HepG2 (cell line): ENCODE measurements at places on chromosomes 11 and 22. TPM values are rescaled to one million over a fixed set of nuclear protein-coding genes. Genes with fewer than 3 reads are reported as not detected.

- DNase-seq: no peak
Measured at GRCh38 chr11:78622666-78623065, 48.0 kb upstream of the NARS2 start.

The OR2AG1 gene
- not detected in 2 replicates for total RNA-seq

DNA sequence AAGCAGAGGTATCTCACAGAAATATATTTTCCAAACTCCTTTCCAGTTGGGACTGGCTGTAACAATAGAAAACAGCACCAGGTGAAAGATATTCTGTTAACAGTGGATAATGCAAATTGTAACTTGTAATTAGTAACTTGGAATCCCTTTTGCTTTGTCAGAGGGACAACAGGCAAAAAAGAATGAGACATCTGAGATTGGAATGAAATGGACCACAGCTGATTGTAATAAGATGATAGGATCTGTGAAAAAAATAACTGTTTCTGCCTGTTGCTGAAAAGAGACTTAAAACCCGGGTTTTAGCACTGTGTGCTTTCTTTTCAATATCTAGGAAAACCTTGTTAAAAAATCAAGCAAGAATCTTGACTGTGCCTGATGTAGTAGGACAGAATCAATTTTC, 655.7 kb downstream of the METTL15 start:
- DNase-seq: no peak

DNA sequence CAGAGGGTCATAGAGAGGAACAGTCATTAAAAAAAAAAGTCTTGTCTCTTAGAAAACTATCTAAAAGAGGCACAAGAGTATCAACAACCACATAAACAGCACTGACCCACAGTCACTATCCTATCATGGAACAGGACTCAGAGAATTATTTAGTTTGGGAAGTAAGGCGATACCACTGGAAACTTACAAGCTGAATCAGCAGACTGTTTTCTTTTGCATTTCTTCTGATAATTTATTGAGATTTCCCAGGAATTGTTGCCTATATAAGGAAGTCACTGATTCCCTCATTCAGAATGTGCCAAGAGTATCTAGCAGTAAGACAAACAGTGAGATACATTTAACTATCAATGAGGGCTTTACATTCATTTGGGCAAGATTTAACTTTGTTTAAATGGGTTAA, 304.1 kb downstream of the GUCY1A2 start:
- no peak for DNase-seq

DNA sequence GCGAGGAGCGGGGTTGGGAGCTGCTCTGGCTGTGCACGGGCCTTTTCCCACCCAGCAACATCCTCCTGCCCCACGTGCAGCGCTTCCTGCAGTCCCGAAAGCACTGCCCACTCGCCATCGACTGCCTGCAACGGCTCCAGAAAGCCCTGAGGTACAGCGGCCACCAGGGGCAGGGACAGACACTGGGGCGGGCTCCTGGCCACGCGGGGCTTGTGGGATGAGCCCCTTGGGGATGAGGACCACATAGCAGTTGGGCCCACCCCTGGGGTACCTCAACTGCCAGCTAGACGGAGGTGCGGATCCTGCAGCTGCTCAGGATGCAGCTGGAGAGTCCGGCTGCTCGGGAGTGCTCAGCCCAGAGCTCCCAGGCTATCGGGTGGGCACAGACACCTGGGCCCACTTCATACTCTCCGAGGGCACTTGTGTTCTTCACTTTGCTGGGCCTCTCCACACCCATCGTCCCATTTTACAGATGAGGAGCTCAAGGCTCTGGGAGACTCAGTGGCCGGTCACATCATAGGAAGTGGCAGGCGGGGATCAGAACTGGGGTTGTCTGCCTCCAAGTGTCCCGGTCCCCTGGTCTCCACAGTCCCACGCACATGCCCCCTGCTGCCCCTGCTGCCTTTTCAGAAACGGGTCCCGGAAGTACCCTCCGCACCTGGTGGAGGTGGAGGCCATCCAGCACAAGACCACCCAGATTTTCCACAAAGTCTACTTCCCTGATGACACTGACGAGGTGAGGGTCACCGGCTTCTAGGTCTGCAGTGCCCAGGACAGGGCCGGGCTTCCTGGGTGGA, 77.6 kb downstream of the MYO7A start:
- DNase-seq: no peak

The SMIM35 gene
- not detected in 2 replicates for total RNA-seq

GRCh38 chr22:31956360-31956759, 12.0 kb downstream of the YWHAH start:
- DNase-seq: no peak

- no peak for DNase-seq
Measured at GRCh38 chr11:105049481-105049880, 4.3 kb upstream of the CARD16 start.

DNA sequence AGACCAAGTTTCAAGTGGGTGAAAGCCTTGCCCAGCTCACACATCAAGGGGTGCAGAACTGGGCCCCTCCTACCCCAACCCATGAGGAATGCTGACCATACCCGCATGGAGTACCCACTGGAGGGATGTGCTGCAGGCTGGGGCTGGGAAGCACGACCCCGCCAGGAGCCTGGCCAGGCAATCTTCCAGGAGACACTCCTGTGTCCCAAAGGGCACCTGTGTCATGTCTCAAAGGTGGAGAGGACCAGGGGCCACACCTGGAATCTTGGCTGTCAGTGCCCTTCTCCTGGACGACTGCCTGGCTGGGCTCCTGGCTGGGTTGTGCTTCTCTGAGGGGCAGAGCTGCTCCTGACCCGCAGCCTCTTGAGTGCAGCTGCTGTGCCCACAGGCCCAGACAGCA, 6.7 kb downstream of the ARAP1 start:
- no peak for DNase-seq
